ENCODE measurements at places on chromosomes 7 and 10.

GRCh38 chr10:22342421-22342820, 2.9 kb upstream of the SPAG6 start:
- DNase-seq, result no peak

DNA sequence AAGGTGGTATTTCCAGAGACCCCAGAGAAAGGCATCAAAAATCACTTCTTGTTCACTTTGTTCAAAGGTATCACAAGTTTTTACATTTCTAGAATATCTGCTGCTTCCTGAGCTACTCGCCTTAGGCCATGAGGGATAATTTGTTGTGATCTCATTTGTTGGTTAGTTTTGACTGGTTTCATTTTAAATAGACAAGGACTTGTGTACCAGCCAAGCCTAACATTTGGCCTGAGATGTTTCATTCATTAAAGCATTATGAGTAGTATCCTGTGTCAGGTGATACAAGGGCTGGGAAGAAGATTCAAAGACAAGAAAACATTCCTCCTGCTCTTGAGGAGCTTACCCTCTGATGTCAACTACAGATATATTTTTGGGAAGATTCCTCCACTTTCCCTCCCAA, 170.3 kb upstream of the FAM171A1 start:
- no peak for DNase-seq

DNA sequence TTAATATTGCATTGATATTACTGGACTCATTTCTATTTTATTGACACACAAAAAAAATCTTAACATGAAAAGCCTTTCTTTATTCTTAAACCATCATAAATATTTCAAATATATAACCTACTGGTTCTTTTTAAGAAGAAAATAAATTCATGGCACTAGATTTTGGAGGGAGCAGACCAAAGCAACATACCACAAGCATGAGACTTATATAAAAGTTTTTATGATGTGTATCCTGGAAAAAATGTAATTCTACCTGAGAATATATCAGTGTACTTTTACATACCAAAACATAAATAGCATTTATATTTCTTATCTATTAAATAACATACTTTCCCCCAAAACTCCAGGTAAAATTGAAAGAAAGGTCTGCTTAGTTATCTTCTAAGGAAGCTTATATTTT, 508.2 kb upstream of the SEMA3D start:
- no peak for DNase-seq

DNA sequence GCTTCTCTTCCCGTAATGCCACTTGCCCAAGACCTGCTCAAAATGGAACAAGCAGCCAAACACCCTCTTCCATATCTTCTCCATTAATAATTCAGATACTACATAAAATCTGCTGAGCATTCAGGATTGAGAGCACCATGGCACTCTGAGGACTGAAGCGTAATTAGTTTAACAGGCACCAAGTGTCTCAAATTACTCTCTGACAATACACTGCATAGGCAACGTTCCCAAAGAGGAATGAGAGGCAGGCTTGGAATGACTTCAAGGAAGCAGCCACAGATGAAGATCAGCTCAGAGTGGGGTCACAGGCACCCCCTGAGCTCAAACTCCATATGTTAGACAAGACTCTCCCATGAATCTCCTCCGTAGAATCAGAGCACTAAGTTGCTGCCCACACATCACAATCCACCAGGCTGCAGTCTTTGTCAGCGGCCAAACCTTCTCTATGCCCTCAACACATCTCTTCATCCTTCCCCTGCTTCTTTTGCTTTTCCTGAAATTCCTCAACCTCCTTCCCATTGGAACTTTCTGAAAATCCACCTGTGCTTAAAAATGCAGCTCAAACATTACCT, 4.7 kb upstream of the ABLIM1 start:
- no peak for DNase-seq

- DNase-seq, result no peak
These were observed 78.5 kb downstream of the GRID1 start for GRCh38 chr10:86287966-86288579.

DNA sequence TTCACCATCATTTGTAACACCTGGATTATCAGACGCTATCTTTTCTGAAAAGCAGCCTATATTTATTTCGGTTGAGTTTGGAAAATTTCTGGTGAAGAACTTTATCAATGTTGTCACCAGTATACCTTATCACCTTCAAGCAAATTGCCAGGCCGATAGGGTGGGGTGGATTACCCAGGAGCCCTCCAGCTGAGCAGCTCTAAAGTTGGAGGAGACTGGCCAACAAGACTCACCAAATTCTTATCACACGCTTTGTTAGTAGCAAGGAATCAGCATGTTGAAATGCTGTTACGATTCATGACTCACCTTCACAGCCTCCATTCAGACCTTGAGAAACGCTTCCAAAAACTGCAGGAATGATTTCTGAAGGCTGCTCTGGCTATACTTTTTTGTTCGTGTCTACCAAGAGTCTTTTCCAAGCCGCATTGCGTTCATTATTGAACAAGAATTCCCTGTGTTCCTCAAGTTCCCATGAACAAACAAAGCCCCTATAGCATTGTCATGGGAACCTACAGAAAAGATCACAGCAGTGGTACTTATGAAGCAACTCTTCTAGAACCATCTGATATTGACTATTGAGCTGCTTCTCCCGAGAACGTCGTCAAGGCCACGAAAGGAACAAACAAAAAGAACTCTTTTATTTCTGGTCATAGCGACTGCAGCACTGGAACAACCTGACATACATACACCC, 291.4 kb downstream of the SFMBT2 start:
- no peak for DNase-seq

DNA sequence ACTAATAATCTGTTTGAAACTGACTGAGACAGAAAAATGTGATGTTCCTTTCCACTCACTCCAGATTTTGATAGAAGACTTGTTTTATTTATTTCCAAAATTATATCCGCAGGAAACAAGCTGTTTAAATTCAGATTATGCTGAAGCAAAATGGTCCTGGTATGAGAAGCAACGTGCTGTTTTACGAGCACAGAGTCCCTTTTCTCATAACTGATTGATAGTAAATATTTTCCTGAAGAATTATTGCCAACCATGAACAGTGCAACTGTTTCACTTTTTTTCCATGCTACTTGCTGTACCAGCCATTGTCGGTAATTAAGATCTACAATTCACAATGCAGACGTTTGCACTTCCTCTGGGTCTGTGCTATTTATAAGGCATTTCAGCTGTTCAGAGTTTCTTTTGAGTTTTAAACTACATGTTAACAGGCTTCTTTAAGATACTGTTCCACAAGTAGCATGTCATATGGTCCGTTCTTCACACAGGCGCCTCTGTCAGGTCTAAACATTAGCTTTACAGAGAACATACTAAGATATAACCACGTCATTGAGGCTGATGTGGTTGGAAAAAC, 103.8 kb downstream of the POLL start:
- no peak for DNase-seq

GRCh38 chr10:3877211-3878000, 92.4 kb upstream of the KLF6 start:
- no peak for DNase-seq

DNA sequence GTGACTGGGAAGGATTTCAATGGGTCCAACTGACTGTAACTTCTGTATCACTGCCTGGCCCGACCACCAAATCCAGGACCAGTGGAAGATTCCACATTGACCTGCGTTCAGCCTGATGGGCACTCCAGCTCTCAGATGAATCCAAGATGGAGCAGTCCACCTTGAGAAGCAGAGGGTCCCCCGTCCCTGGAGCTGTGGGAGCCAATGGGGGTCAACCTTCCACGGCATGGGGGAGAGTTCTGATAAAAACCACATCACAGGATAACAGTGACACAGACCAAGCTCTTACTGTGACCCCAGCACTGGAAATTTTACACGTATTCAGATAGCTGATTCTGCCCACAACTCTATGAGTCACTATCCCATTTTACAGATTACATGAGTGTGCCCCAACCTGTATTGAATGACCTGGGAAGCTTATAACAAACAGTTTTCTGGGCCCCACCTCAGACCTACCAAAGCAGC, 11.2 kb downstream of the ZCCHC24 start:
- no peak for DNase-seq

DNA sequence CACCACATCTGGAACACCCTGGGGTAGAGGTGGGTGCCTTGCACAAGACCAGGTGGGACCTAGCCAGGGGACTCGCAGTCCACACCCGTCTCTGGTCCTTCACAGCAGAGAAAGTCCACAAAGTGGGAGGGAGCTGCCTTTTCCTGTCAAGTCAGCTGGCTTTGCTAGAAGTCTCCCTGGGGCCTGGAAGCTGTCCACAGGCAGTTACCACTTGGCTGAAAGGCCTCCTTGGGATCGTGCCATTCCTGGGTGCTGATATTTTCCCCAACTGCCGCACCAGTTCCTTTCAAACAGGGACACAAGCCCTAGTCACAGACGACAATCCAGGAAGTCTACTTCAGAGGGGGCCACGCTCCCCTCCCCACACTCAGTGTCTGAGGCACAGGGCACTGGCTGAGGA, 75.4 kb downstream of the AFAP1L2 start:
- no peak for DNase-seq

DNA sequence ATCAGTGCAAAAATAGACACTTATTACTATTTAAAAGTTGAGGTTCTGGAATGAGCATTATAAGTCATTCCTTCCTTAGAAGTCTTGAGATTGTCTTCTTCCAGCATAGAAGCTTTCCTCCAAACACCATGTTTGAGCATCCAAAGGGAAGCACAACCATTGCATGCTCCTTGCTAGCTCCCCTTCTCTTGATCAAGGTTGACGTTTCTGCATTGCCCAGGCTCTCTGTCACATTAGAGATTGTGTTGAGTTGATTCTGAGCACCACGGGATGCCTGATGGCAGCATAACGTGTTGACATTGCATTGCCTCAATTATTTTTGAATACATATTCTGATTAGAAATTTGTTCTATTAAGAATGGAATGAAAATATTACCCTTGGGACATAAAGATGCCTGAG, 322.2 kb downstream of the CDK14 start:
- DNase-seq, result no peak

DNA sequence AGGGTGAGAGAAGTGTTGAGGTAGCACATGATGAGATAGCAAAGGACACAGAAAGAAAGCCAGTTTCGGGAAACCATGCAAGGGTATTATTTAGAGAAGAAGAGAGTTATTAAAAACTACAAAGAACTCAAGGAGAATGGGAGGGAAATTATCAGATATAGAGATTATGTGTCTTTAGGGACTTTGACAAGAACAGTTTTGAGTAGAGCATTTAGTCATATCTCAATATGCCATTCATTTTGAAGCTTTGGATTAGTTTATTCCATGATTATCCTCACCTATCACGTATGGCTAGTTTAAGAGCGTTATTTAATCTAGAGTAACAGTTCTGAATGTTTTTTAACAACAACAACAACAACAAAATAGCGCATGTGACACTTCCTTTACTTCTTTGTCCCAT, 409.4 kb downstream of the EXOC4 start:
- no peak for DNase-seq

DNA sequence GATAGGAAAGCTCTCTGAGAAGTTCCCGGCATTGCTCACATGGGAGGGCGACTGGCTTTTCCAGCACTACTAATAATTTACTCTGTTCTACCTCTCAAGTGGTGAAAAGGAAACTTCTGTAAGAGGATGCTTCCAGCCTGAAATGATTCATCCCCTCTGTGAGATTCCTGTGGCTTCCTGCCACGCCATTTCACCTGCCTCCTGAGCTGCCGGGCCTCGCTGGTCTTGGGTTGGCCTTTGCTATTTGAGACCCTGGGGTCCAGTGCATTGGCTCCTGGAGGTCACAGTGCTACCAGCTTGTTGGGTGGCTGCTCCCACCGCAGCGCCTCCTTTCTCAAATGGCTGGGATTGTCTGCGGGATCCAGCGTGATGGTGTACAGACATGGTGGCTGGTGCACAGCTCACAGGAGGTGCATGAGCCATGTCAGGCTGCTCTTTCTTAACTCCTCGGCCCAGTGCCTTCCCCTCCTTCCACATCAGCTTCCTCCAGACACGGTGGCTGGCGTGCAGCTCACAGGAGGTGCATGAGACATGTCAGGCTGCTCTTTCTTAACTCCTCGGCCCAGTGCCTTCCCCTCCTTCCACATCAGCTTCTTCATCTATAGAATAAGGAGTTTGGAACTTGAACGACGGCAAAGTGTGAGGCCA, 42.9 kb upstream of the PCBD1 start:
- DNase-seq, result no peak

DNA sequence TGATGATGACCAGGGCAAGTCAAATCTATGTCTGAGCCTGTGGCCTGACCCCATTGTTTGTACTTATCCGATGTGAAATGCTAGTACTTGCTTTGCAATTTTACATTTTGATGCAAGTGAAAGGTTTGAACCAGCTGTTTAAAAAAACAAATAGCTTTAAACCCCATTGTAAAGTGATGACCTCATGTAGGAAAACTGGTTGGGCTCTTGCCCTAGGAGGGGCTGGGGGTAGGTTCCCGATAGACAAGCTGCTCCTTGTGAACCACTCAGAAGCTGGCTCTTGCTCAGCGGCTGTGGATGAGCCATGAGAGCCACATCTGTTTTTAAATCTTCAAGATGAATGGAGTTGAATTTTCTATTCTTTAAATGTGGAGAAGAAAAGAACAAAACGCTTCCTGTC, 185.3 kb downstream of the WDR11 start:
- DNase-seq, result no peak

GRCh38 chr7:6423942-6424701, 23.6 kb downstream of the DAGLB start:
- no peak for DNase-seq

- peak; percentile 2 for DNase-seq
These were observed 166.4 kb downstream of the C7orf25 start for GRCh38 chr7:42745357-42746059.

DNA sequence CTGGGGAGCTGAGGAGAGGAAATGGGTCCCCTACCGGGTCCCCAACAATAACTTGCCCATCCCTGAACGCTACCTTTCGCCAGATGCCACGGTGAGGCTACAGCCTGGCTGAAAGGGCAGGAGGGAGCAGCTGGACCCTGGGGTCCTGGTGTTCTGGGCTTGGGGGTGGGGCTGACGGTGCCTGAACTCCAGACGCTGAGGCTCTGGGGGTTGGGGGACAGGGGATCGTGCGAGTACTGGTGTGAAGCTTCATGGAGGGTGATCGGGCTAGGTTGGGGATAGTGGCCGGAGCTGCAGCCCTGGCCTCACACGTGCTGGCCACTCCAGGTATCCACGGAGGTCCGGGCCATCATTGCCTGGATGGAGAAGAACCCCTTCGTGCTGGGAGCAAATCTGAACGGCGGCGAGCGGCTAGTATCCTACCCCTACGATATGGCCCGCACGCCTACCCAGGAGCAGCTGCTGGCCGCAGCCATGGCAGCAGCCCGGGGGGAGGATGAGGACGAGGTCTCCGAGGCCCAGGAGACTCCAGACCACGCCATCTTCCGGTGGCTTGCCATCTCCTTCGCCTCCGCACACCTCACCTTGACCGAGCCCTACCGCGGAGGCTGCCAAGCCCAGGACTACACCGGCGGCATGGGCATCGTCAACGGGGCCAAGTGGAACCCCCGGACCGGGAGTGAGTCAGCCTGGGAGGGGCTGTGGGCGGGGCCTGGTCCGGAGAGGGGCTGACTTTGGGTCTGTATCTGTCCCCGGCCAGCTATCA, 8.3 kb downstream of the AEBP1 start:
- no peak for DNase-seq

GRCh38 chr7:7399707-7400106, 136.0 kb downstream of the COL28A1 start:
- DNase-seq, result no peak

GRCh38 chr7:29109358-29109757, 37.0 kb downstream of the CPVL start:
- DNase-seq, result no peak

- no peak for DNase-seq
These were observed 109.8 kb upstream of the PTN start for GRCh38 chr7:137453356-137453755.

- no peak for DNase-seq
These were observed 86.9 kb downstream of the SIRT1 start for GRCh38 chr10:67971311-67971710.

Data from stimulated activated CD4-positive, alpha-beta T cell treated with anti-CD3 and anti-CD28 coated beads, Interleukin-2, amount 100 ng/mL, for 4 hours (primary cell).